Stimulated activated CD4-positive, alpha-beta T cell treated with anti-CD3 and anti-CD28 coated beads, TNF-alpha, amount 100 ng/mL, for 4 hours (primary cell): ENCODE measurements at places on chromosomes 3 and 15.

- DNase-seq, result no peak
Measured at GRCh38 chr3:66922058-66922457, 76.0 kb upstream of the KBTBD8 start.

DNA sequence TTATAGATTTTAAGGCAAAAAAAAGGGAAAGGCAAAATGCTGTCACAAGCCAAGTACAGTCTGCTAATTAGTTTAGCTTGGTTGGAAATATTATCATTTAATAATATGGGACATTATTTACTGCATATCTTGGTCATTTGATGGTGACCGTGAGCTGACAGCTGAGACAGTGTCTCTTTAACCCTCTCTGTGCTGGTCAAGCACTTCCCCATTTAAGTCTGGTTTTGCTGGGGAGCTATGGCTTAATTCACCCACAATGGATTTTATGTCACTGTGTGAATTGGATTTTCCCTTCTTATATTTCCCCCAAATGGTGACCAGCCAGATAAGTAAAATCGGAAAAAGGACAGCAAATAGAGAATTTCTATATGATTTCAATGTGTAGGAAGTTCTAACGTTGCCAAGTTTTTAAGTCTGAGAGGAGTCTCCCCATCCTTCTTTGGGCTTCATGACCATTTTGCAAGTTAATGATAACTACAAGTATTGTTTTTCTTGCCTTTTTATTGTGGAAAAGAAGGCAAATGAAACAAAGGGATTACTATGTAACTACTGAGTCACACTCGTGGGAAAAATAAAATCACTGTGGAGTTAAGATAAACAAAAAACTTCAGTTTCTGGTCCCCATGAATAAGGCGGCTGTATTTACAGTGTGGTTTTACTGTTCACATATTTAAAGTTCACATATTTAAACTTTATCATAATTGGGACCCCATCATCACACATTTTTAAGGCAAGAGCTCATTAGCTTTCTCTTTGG is 373.5 kb downstream of the NR2F2 start:
- DNase-seq, result no peak

DNA sequence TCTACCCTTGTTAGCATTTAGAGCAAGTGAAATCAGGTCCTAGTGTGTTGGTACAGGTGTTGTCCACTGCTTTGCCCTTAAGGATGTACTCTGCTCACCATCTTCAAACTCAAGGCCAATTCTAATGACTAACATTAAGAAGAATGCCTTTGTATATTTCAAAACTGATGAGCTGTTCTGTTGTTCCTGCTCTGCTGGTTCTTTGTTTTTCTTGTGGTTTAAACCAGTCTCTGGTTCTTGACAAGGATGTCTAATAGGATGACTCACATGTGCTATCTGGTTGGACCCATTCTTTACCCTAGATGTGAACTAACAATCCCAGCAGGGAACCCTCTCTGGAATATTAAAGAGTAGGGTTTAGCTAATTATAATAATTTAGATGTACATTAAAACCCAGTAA is 17.3 kb downstream of the ABHD5 start:
- no peak for DNase-seq

- no peak for DNase-seq
Measured at GRCh38 chr3:65401359-65402305, 637.1 kb downstream of the MAGI1 start.

DNA sequence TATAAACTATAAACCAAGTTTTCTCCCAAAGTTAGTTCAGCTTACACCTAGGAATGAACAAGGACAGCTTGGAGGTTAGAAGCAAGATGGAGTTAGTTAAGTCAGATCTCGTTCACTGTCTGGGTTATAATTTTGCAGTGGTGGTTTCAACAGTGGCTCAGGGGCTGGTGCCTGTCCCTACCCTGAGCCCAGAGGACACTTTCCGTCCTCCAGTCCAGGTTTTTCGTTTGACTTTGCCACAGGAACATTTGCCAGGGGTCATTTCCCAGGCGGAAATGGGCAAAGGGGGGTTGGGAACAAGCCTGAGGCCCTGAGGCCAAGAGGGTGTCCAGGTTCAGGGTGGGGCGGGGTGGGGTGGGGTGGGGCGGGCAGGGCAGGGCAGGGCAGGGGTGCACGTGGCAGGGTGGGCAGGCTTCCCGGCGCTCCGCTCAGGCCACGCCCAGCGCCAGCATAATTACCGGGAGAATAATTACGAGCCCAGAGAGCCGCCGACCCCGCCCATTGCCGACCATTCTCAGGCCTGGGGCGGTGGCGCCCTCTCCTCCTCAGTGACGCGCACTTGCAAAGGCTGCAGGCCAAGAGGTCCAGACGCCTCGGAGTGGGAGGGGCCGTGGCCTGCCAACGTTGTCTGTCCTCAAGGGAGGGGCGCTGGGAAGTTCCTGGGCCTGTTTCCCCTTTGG is 70.4 kb downstream of the KLF13 start:
- no peak for DNase-seq

GRCh38 chr15:80875568-80876347 is 96.6 kb downstream of the CEMIP start:
- DNase-seq, result no peak

DNA sequence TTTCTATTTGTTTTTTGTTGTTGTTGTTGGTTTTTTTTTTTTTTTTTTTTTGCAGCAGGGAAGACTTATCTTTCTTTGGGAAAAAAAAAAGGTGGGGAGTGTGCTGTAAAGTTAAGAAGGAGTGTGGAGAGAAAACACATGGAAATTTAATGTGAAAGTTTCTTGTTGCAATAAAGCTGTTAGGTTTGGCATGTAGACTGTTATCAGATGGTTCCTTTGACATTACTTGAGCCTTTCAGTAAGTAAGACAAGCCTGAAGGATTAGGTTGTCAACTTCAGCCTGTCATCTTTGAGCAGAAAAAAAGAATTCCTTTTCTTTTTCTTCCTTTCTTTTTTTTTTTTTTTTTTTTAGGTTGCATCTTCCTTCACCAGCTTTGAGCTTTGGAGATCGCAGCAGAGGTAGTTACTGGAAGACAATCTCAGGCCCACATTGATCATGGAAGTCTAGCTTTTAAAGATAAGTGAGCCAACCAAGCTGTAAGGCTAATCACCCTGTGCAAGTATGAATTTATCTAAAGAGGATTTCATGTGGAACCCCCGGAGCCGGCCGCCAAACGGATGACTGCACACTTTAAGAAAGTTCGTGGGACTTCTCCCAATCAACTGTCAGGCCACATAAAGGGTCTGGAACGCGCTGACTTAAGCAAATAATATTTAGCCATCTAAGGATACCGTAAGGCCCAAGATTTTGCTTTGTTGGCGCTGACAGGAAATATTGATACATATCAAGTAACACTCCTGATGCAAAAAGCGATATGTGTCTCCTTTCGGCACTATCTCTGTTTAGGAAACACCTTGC is 1040.1 kb upstream of the NR2F2 start:
- DNase-seq, result no peak

GRCh38 chr3:64408770-64409169 is 183.5 kb upstream of the PRICKLE2 start:
- no peak for DNase-seq

DNA sequence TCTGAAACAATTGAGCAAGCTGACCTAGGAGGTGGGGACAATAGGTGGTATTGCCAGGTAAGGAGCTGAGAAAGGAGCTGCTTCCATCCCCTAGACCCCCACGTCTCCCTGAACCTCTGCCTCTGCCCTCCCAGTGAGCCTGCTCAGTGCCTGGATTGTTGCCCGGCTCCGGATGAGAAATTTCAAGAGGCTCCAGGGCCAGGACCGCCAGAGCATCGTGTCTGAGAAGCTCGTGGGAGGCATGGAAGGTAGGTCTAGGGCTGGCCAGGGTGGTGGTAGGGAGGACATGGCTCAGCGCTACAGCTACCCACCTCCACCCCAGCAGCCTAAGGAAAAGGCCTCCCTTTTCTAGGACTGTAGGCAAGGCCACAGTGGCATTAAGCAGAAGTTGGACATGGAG is 13.3 kb downstream of the DUOX1 start:
- DNase-seq, result no peak

GRCh38 chr15:98730860-98731711 is 82.7 kb downstream of the IGF1R start:
- DNase-seq, result no peak

- no peak for DNase-seq
Measured at GRCh38 chr3:37028329-37028728, 35.0 kb downstream of the MLH1 start.

DNA sequence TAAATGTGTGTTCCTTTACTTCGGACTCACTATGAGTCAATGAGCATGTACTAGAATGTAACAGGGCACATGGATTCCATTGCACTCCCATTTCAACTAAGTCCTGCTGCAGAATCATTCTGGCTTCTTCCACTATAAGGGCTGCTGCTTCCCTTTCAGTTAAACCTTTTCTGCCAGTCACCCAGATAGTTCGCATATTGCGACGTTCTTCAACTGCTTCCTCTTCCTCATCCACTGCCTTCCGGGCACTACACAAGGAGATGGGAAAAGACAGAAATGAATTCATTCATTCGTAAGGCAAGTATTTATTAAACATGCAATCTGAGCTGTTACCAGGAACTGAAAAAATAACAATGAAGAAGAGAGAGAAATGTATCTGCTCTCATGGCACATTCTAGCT is 55.6 kb downstream of the POLQ start:
- DNase-seq, result no peak

GRCh38 chr3:121956363-121956762 is 62.2 kb downstream of the SLC15A2 start:
- no peak for DNase-seq

DNA sequence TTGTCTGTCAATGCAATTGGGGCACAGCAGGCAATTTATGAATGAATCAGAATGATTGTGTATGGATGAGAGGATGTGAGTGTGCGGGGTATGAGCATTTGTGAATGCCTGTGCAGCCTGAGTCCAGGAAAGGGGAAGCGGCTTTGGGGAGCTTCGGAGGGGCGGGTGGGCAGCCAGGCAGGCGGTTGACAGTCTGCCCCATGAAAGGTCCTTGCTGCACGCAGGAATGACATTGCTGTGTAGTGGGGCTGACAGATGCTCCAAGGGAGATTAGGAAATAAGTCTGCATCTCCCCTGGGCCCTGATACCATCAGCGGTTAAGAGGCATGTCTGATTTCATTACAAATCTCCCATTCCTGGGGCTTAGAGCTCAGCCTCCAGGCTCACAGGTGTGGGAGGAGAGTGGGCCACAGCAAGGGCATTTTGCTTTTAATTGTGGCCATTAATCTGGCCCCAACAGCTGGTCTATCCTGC is 26.4 kb upstream of the TSPAN3 start:
- DNase-seq, result no peak

DNA sequence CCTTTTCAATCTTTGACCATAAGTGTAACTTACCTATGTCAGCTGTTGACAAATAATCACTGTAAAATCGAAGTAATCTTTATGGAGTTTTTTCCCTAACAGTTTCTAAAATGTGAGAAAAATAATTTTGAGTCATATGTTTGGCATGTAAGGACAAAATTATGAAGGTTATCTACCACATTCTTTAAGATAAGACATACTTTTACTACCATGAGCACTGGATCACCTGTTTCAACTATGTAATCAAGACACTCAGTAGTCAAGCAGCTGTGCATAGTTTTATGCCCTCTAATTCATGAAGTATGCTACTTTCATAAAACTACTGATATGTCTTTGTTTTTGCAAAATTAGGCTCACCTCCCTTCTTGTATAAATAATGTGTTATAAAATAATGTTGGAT is 12.1 kb downstream of the FGF7 start:
- DNase-seq, result no peak

DNA sequence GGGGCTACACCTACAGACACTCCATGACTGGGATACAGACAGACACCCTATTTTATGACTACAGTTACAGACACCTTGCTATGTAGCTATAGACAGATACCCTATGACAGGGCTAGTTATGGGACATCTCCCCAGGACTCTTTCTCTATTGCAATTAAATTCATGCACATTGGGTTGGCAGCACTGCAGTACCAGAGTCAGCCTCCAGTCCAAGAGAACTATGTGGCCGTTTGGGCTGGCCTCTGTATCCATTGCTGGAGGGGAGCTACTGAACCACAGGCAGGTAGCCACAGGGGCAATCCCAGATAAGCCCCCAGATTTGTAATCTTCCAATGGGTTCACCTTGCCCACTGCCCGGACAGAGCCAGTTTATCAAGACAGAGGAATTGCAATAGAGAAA is 108.4 kb upstream of the SPATA16 start:
- no peak for DNase-seq

DNA sequence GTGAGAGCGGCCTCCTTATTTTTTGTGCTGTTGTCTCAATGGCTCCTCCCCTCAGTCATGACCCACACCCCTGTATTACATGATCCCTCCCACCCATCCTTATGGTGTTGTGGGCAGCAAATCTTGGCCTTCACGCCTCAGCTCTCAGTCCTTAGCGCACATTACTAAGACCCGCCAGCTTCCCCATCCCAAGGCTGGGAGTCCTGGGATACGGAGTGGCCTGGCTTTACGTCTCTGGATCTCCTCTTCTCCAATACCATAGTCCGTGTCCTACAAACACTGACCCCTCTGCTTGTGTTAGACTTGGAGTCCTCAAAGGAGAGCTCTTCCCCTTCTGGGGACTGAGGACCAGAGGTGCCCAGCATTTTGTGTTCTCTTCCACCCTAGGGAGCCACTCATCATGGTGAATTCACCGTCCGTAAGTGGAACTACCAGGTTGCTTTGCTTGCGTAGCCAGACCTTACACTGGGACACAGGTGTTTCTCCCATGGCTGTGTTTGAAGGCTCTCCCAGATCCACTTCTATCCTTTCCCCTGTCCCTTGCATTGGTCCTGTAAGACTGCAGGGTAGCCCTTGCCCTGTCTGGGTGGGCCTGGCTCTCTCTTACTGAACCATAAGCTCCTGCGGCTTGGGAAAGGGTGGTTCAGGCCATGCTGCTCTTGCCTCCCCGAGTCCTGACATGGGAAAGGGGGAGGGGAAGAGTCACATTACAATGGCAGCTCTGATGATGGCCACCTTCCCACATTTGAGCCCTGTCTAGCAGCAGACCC is 13.6 kb downstream of the GRM2 start:
- DNase-seq, result no peak

DNA sequence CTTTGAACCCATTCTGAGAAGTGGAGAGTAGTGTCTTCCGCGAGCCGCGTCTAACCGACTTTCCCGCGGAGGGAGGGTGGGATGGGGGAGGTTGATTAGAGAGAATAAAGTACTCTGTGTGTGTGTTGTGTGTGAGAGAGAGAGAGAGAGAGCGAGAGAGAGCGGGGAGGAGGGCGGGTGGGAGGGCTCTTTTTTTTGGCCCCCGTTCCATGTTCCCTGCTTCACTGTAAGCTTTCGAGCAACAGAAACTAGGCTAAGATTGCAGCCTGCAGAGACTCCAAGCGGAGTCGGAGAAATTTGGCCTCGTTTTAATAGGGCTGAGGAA is 1.6 kb upstream of the MEIS2 start:
- DNase-seq, result no peak

DNA sequence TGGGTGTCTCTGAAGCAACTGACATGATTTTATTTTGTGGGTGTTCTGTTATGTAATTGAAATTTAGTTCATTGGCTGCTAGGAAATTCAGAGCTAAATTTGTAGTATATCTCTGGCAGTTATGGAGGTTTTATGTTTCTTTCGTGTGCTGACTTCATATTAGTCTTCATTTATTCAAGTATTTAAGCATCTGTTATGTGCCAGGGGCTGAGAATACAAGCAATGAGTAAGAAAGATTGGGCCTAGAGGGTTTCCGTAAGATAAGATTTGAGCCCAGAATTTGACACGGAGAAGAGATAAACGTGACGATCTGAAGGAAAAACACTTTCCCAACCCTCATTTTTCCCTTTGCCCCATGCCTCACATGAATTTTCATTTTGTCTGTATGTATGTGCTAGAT is 75.2 kb upstream of the ACKR4 start:
- no peak for DNase-seq
